ENCODE measurements at places on chromosomes 4 and X. TPM values are rescaled to one million over a fixed set of nuclear protein-coding genes. Genes with fewer than 3 reads are reported as not detected.

ART3 gene
- total RNA-seq: 6.0 TPM

CNGA1 gene
- total RNA-seq: not detected

LRIT3 gene
- 0.03 TPM for total RNA-seq

DGKK gene
- total RNA-seq: not detected

RIPPLY1 gene
- 14.6 TPM for total RNA-seq

GRID2 gene
- total RNA-seq: 0.48 TPM

Measured in SJCRH30 (cell line).